ENCODE measurements at places on chromosomes 7 and 10.

DNA sequence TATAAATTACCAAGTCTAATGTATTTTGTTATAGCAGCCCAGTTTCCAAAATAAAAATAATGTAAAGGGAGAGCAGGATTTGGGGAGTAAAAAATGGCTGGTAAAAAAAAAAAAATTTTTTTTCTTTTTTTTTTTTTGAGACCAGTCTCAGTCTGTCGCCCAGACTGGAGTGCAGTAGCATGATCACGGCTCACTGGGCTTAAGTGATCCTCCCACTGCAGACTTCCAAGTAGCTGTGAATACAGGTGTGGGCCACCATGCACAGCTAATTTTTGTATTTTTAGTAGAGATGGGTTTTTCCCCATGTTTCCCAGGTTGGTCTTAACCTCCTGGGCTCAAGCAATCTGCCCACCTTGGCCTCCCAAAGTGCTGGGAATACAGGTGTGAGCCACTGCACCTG is 4.8 kb upstream of the LSM8 start:
- DNase-seq: no peak

- DNase-seq: no peak
Measured at GRCh38 chr10:55019439-55019838, 218.4 kb upstream of the PCDH15 start.

GRCh38 chr10:4191354-4191753 is 406.3 kb upstream of the KLF6 start:
- DNase-seq: no peak

DNA sequence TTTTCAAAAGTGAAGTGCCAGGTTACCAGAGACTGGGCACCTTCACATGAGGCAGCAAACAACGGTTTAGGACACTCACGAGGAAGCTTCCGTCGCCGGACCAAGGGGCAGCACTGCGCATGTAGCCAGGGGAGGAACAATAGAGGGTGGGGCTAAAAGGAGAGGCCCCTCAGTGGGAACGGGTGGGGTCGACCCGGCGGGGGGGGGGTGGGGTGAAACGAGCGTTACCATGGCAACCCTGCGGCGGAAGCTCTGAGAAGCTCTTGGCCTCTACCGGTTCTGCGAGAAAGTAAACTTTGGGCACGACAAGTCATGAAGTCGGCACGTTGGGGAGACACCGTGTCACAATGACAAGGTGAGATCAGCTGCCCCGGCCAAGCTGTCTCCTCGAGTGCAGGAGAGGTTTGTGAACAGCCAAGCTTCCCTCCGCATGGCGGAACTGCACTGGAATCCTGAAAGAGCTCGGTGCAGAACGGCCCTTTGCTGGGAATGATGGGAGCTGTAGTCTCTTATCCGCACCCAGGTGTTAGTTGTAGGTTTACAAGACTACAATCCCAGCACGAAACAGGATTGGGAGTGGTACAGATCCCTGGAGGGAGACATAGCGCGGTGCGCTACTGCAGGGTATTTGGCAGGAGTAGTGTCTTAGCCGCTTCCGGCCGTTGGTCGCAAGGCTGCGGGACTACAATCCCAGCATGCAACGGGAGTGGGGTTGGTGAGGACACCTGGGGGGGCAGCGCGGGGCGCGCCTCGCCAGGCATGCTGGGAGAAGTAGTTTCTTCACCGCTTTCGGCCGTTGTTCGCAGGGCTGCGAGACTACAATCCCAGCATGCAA is 72.8 kb upstream of the ZNF722 start:
- no peak for DNase-seq

GRCh38 chr7:18693816-18694215 is 198.3 kb downstream of the HDAC9 start:
- no peak for DNase-seq

GRCh38 chr10:117885206-117885829 is 161.4 kb downstream of the RAB11FIP2 start:
- no peak for DNase-seq

DNA sequence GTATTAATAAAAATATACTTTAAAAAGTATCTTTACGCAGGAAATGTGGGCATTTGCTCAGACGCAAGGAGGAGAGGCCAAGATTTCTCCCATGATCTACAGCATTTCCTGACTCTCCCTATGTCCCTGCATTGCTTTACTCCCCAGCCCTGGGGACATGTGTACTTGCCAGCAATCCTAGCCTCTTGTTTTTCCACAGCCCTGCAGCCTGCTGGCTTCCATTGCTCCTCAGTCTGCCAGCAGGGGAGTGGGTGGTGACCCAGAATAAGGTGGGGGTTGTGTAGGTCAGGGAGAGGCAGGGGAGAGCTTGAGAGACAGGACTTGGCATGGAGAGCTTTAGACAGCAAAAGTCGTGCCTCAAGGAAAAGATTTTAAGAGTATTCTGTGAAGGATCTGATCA is 307.7 kb downstream of the CDK14 start:
- DNase-seq: no peak

GRCh38 chr7:42573881-42574672 is 337.1 kb upstream of the GLI3 start:
- DNase-seq: no peak

GRCh38 chr10:98519841-98520240 is 73.1 kb upstream of the HPS1 start:
- no peak for DNase-seq

GRCh38 chr7:139522830-139523198 is 671 bp upstream of the CLEC2L start:
- DNase-seq: no peak

DNA sequence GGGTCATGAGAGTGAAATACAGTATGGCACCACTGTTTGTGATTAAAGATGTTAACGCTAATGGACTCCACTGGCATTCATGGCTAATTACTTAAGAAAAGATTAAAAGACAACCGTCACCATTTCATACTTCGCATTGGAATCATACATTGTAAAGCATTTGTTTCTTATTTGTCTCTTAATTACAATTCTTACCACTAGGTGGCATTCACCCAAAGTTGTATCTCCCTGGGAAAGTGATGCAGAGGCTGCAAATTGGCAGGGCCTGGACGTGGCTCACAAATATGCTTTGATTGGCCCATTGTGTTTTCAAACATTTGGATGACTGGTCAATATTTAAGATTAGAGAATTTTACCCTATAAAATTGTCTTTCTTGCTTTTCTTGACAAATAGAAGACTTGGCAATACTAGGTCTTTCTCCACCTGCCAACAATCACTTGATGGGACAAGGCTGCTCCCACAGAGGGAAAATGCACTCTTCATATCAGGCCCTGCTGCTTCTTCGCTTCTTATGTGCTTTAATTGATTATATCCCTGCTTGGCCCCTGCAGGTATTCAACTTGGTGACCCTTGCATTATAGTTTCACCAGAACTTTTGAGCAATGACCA is 72.1 kb upstream of the STARD3NL start:
- peak; percentile 22 for DNase-seq

DNA sequence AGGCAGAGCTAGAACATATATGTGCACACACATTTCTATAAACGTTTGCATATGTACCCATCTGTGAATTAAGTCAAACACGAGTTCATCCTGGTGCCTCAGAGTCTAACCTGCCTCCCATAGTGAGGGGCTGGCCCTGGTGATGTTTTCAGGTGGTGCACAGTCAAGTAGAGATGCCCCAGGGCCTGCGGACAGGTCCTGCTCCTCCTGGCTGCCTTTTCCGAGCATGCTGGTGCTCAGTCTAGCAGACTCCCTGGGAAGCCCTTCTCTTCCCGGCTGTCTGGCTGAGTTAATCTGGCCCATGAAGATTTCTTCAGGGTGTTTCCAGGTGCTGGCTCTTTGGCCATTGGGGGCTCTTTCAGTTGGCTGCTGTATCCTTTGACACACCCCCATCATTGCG is 14.3 kb downstream of the ADCY1 start:
- no peak for DNase-seq

- no peak for DNase-seq
Measured at GRCh38 chr7:20749906-20750305, 36.8 kb downstream of the SP8 start.

- no peak for DNase-seq
Measured at GRCh38 chr10:59006511-59007306, 169.7 kb upstream of the PHYHIPL start.

DNA sequence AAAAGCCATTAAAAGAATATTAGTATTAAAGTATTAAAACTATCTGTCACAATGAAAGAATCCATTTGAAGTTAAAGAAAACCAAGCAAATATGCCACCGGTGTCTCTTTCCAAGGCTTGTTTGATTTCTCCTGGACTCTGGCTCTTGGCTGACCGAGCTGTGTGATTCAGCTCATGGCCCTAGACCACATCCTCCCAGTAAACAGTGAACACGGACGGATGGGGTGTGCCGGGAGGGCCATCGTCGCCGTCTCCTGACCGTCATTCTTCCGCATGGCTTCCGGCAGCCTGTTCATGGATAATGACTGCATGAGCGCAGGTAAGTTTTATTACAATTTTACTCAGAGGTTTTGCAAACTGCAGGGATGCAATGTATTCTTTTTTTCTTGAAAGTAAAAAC is 218.5 kb downstream of the DNAJB6 start:
- DNase-seq: no peak

DNA sequence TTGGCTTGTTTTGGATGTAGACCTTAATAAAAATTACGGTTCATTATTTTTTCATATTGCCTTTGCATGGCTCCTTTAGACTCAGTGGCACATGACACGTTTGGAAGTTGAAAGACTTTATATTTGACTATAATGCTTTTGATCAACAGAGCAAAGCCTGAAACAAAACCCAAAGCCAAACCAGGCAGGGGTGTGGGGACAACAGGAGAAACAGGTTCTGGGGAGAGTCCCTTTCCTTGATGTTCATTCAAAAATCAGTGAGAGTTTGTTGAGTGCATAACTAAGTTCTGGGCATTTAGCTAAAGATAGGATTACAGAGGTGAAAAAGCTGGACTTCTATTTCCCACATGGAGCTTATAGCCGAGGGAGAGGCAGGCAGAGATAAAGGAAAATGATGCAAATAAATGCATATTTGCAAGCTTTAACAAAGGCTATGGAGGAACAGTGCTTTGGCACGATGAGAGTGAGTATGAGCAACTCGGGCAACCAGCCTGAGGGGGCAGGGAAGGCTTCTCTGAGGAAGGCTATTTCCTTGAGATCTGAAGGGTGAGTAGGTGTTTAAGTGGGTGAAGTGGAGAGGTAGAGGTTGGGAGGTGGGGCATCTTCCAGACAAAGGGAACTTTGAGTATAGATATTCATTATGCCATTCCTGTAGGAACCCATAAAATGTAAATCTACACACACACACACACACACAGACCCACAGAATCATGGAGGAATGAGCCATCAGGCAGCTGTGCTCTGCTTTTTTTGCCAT is 34.5 kb upstream of the PDZD8 start:
- no peak for DNase-seq

DNA sequence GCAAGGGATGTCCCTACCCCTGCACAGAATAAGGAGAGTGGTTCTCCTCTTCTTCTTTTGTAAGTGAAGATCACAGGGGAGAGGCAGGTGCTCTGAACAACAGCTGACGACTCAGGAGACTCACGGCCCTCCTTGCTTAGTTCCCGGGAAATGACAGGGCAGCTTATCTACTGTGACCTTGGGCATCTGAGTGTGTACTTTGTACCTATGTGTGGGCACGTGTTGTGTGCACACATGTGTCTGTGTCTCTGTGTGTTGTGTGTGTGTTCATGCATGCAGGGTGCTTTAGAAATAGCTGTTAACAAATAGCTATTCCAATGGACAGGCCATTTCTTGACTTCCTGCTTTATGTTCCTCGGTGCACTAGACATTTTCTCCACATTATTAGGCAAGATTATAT is 80.5 kb upstream of the NPS start:
- no peak for DNase-seq

DNA sequence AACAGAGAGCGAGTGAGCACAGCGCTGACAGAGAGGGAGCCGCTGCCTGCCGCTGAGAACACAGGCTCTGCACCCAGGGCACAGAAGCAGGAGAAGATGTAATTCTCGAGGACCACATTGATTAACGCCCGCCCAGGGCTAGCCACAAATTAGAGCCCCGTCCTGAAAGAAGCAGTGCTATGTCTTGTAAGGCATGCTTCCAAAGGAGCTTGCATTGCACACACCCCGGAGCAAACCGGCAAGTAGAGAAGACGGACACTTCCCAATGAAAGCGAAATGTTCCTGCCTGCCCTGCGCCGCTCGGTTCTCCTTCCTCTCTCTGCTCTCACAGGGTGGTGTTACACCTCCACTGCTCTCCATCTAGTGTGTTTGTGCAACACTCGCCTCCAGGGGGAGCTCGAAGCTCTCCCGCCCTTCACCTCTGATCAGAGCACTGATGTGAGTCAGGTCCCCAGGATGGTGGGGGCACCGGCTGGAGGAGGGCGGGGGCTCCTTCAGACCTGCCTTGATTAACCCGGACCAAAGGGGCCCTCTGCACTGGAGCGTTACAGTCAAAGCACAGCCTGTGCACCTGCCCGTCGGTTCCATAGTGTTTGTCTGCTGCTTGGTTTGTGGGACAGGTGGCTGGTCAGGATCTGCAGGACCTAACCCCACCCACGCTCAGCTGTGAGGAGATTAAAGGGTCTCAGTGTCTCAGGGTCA is 316.5 kb downstream of the ADARB2 start:
- no peak for DNase-seq

DNA sequence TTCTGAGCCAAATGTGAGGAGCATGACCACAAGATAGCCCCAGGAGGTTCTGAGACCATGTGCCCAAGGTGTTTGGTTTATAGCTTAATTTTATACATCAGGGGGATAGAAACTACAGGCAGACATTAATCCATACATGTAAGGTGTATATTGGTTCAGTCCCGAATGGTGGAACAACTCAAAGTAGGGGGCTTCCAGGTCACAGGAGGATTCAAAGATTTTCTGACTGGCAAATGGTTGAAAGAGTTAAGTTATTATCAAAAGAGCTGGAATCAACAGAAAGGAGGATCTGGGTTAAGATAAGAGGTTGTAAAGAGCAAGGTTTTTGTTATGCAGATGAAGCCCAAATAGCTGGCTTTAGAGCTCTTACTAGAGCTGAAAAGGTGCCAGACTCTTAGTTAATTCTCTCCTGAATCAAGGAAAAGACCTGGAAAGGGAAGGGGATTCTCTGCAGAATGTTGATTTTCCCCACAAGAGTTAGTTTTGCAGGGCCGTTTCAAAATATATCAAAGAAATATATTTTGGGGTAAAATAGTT is 640.0 kb downstream of the IPMK start:
- DNase-seq: no peak

- no peak for DNase-seq
Measured at GRCh38 chr7:151131592-151132293, 35.8 kb downstream of the GBX1 start.

- DNase-seq: no peak
Measured at GRCh38 chr7:157539521-157539920, 202.7 kb downstream of the DNAJB6 start.

- no peak for DNase-seq
Measured at GRCh38 chr7:96685353-96685752, 24.3 kb downstream of the SEM1 start.

DNA sequence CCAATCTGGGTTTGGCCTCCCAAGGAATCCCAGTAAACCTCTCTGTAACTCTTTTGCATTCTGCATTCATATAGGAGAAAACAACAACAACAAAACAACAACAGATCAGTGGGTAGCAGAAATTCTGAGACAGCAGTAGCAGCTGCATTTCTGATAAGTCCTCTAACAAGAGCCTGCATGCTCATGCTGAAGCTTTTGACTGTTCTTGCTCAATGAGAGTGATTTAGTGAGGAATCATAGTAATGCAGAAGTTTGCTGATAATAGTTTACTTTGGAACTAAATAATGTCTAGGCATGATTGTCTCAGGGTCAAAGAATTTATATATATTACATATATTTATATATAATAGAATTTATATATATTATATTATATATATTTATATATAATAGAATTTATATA is 35.2 kb downstream of the BMPER start:
- no peak for DNase-seq

- DNase-seq: no peak
Measured at GRCh38 chr7:151383638-151384351, 26.0 kb downstream of the WDR86 start.
